SW 1271 (cell line): ENCODE measurements at places on chromosomes 4 and X.

GRCh38 chr4:185017964-185018772 lies at the start of gene HELT:
Gene HELT, plus strand, starts transcription at chr4:185018490. Its CDS starts 439 bp downstream, at chr4:185018929.
- DNase-seq, result no peak

- no peak for DNase-seq
These were observed 93.6 kb downstream of the SLC34A2 start for GRCh38 chr4:25749150-25749794.

- DNase-seq, result no peak
These were observed 135.0 kb downstream of the RAB28 start for GRCh38 chr4:13349096-13349495.

DNA sequence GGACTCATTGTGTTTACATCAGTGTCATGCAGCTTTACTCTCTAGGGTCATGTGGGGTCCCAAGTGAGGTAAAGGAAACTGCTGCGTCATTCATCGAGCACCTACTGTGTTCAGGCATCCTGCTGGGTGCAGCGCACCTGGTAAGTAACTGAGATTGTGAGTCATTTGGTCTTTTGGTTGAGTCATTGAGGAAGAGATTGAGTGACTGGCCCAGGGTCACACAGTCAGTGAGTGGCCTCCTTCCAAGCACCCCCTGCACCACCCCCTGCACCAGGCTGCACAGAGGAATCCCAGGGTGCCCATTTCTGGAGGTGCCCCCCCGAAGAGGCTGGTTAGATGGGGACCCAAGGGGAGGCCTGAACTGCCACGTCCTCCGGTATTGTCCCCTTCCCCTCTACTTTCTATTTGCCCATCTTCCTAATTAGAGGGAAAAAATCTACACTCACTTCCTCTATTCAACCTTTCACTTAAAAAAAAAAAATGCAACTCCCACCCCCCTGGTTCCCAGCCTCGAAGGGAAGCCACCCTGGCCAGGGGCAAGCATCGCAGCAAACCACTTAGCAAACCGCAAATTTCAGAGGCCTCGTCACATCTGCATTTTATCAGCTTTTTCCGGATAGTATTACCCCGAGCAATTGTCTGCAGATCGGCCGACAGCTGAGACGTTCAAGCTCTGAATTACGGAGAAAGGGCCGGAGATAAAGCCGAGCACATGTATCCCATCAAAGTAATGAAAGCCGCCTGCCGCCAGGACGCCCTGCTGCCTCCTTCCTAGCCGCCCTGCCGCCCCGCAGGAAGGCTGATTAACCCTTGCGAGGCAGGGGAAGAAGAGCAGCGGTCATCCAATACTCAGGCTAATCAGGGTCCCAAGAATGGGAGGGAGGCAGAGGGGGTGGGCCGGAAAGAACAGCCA lies 96.3 kb upstream of the MSX1 start:
- no peak for DNase-seq

GRCh38 chrX:31126205-31126604 lies 54.4 kb upstream of the FTHL17 start:
- DNase-seq, result no peak

DNA sequence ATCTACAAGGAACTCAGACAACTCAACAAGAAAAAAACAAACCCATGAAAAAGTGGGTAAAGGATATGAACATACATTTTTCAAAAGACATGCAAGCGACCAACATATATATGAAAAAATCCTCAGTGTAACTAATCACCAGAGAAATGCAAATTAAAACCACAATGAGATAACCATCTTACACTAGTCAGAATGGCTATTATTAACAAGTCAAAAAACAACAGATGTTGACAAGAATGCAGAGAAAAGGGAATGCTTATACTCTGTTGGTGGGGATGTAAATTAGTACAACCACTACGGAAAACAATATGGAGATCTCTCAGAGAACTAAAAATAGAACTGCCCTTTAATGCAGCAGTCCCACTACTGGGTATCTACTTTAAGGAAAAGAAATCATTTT lies 12.1 kb downstream of the NIPAL1 start:
- DNase-seq, result no peak

DNA sequence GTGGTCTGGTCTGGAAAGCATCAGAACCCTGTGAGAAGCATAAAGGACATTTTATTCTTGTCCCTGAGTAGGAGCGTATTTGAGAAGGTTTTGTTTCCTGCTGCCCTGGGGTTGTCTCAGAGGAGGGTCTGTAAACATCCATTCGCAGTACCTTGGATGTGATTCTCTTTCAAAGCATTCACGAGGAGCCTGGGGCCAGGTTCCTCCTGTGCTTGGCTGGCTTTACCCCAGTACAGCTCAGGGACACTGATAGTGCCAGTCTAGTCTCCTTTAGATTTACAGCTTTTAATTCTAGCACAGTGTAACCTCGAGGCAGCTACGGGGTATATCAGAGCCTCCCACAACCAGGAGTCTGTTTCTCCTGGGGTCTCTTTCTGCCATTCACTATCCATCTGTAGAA lies 2.7 kb downstream of the CLRN2 start:
- DNase-seq, result no peak

DNA sequence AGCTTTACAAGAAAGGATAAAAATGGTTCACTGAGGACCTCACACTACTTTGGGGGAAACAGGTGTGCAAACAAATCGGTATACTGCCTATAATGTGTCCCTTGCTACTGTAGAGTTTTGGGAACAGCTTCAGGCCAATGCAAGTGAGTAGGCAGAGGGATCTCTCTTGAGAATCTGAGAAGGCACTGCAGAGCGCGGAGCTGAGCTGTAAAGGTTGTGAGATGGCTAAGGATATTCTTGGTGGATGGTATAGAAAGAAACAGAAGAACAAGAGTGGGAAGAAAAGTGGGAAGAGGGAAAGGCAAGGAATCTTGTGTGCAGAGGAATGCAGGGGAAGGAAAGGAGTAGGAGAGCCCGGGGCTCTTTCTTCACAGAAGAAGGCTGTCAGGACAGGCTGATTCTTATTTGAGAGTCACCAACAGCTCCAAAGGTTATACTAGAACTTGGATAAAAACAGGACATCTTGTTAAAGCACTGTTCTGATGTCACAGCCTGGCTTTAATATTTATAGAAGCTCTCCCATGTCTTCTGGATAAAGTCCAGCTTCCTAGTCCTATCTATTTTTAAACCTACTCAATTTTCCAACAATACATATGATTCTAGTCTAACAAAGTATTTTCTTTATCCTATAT lies 985.6 kb upstream of the HS3ST1 start:
- DNase-seq, result no peak

DNA sequence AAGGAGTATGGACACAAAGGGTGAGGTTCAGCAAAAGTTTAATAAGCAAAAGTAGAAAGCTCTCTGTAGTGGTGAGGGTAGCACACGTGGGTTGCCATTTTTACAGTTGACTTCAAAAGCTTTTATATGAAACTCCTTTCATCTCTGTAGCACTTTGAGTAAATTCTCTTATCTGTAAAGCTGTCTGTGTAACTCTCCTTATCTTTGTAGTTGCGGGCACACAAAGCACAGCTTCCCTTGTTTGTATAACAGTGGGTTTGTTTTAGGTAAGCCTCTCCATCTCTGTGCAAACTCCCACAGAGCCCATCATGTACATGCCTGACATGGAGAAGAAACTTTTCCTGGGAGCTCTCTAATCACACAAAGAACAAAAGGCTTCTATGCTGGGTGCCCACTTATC lies 325.9 kb upstream of the PABPC5 start:
- DNase-seq, result no peak

- DNase-seq, result no peak
These were observed 59.4 kb upstream of the RBPJ start for GRCh38 chr4:26261405-26261804.

GRCh38 chr4:10046471-10046870 lies 25.2 kb upstream of the SLC2A9 start:
- DNase-seq, result no peak

DNA sequence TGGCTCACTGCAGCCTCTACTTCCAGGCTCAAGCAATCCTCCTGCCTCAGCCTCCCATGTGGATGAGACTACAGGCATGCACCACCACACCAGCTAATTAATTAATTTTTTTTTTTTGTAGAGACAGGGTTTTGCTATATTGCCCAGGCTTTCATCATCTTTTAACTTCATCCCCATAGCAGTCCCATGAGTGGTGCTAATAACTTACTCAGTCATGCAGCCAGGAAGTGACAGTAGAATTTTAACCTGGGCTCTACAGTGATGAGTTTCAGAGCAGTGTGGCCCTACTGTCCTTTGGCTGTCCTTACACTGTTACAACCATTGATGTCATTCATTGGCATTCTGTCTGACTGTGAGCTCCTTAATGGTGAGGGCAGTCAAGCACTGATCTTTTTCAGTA lies 3.9 kb upstream of the OCIAD2 start:
- DNase-seq, result no peak

DNA sequence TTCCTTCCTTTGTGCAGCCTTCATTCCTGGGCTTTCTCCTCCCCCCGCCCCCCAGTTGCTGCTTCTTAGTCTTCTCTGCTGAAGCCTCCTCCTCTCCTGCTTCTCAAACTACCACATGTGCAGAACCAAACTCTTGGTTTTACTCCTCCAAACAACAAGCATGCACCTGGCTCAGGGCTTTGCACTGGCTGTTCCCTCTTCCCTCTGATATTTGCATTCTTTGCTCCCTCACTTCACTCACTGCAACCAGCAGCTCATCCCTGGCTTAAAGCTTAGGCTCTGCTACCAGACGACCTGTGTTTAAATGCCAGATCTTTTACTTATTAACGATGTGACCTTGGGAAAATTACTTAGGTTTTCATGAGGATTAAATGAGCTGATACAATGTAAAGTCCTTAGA lies 51.4 kb downstream of the MED28 start:
- no peak for DNase-seq

- no peak for DNase-seq
These were observed 82.0 kb downstream of the USP46 start for GRCh38 chr4:52576961-52577623.

DNA sequence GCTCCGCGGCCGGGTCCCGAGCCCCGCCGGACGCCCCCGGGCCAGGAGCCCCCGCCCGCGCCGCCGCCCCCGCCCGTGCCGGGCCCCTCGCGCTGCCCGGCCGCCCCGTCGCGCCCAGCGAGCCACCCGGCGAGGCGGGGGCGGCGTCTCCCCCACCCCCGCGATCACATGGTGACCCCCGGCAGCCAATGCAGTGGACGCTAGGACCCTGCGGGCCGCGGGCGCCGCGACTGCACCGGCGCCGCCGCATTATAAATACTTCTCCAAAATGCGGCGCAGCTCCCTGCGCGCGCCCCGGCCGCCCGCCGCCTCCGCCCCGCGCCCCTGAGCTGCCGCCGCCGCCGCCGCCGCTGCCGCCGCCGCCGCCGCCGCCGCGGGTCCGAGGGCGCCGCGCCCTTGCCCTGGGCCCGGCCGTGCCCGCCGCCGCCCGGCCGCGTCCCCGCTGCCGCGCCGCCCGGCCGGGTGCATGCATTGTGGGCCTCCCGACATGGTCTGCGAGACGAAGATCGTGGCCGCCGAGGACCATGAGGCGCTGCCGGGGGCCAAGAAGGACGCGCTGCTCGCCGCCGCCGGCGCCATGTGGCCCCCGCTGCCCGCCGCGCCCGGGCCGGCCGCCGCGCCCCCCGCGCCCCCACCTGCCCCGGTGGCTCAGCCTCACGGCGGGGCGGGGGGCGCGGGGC lies at the start of gene NAT8L:
Gene NAT8L (plus strand): TSS at position 282 of the 680 bp plus-strand sequence. CDS start 185 bp downstream, at position 467.
- peak; percentile 15 for DNase-seq
